ENCODE measurements at places on chromosomes 7 and 10. TPM values are rescaled to one million over a fixed set of nuclear protein-coding genes. Genes with fewer than 3 reads are reported as not detected.

UCN3 gene
- not detected for total RNA-seq

BTBD16 gene
- not detected for total RNA-seq

TRDMT1 gene
- total RNA-seq = 5.1 TPM

ST8SIA6 gene
- total RNA-seq = 0.26 TPM

TMEM213 gene
- not detected for total RNA-seq

STEAP1 gene
- 2.8 TPM for total RNA-seq

ADCYAP1R1 gene
- total RNA-seq = under 0.01 TPM

MYL7 gene
- total RNA-seq = not detected

OGDHL gene
- total RNA-seq = 0.22 TPM

SUGCT gene
- 1.5 TPM for total RNA-seq

C10orf71 gene
- total RNA-seq = not detected

EFCAB10 gene
- not detected for total RNA-seq

METTL27 gene
- 4.4 TPM for total RNA-seq

LRRC61 gene
- 4.8 TPM for total RNA-seq

SPDYE2 gene
- total RNA-seq = not detected

FGL2 gene
- 4.9 TPM for total RNA-seq
